Hippocampal formation (tissue), 2 donors: ENCODE measurements at places on chromosomes 7 and 10.
A peak's percentile ranks its signal among the peaks of the same experiment; 100 is the strongest.

- no peak for DNase-seq
Observed at GRCh38 chr7:142556740-142557139, 192.5 kb upstream of the PRSS1 start.

DNA sequence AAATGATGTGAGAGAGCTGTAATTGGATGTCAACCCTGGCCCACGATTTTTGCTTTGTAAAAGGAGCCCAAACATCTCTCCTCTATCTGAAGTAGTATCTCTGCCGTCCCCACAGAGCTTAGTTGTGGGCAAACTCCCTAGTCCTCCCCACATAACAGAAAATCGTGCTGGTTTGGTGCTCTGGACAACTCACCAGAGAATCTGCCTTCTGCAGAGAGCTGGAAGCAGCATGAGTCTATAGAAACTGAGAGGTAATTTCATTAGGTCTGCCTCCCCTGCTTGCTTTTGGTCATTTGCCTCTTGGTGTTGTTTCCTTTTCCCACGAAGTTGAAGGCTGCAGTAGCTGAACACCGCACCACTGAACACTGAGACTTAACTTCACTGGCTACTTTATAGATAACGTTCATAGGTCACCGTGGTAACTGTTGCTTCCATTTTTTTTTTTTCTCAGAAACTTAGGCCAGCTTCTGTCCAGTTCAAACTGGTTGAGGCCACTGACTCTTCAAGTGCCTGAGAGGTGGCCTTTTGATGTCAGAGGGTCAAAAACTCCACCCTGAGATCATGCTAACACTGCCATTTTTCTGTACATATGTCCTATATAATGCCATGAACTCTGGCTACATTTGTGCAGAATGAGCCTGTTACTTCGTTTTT, 3.3 kb upstream of the CDCA7L start:
- no peak for DNase-seq

- DNase-seq, result peak; percentile 22
Observed at GRCh38 chr7:150903606-150904005, 51.3 kb downstream of the AOC1 start.

DNA sequence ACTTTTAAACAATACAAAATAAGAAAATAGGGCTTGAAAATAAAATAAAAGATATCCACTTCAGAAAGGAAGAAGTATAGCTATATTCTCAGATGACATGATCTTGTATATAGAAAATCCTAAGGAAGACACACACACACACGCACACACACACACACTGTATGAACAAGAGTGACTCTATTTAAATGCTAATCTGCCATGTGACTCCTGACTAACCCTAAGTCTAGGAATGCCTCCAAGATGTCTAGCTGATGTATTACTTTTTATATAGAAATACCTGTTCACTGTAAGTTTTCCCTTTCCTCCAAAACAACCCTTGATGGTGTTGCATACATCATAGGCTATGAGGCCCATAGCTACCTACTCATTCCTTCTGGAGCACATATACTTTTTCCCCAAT, 173.1 kb upstream of the LRRTM3 start:
- DNase-seq, result no peak

GRCh38 chr7:110548372-110548771, 542.6 kb upstream of the LRRN3 start:
- DNase-seq, result no peak

- no peak for DNase-seq
Observed at GRCh38 chr7:85714043-85714578, 527.3 kb upstream of the SEMA3D start.

GRCh38 chr7:81439591-81439990, 330.3 kb downstream of the HGF start:
- no peak for DNase-seq

- no peak for DNase-seq
Observed at GRCh38 chr7:73585196-73585595, 6.8 kb upstream of the TBL2 start.

GRCh38 chr7:74505471-74506324, 52.0 kb downstream of the GTF2IRD1 start:
- no peak for DNase-seq
